ENCODE measurements at places on chromosomes 6 and 20. TPM values are rescaled to one million over a fixed set of nuclear protein-coding genes. Genes with fewer than 3 reads are reported as not detected.
A peak's percentile ranks its signal among the peaks of the same experiment; 100 is the strongest.

GRCh38 chr6:16412982-16413381 is 174.6 kb downstream of the GMPR start:
- no peak for DNase-seq

DNA sequence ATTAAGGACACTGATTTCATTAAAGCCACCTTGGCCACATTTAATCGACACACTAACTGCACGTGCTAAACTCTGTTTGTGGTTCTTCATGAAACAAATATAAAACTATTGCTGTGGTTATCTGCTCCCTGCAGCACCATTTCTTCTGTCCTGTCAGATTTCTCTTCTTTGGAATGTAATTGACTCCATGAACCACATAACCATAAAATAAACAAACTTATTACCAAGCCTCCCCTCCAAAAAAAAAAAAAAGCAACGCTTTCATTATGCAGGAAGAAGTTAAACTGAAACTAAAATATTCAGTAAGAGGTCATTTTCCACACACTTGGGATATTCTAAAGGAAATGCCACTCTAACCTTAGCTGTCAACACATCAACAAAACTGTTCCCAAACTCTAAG is 319.1 kb upstream of the NT5E start:
- DNase-seq, result no peak

- DNase-seq, result no peak
These were observed 348.0 kb downstream of the HDGFL1 start for GRCh38 chr6:22917344-22917743.

Gene CLIC5
- total RNA-seq, result 27.6 TPM

DNA sequence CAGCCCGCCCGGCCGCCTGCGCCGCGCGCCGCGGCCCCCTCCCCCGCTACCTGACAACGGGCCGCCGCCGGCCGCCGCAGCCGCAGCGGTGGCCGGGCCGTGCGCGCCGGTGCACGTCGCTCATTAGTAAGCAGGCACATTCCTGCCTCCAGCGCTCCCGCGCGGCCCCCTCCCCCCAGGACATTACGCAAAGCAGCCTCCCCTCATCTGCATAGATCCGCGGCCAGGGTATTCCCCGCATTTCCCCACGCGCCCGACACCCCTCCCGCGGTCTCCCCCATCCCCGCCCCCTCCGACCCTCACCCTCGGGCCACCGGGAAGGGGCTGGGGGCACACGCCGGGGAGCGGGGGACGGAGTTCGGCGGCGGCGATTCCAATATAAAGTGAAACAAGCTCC is at the start of gene HIVEP2:
Gene HIVEP2, minus strand, starts transcription at position 128 of the 397 bp plus-strand sequence. CDS start 170,438 bp downstream, outside the sequence.
- peak; percentile 85 for DNase-seq

Gene MUC21
- 7.1 TPM for total RNA-seq

DNA sequence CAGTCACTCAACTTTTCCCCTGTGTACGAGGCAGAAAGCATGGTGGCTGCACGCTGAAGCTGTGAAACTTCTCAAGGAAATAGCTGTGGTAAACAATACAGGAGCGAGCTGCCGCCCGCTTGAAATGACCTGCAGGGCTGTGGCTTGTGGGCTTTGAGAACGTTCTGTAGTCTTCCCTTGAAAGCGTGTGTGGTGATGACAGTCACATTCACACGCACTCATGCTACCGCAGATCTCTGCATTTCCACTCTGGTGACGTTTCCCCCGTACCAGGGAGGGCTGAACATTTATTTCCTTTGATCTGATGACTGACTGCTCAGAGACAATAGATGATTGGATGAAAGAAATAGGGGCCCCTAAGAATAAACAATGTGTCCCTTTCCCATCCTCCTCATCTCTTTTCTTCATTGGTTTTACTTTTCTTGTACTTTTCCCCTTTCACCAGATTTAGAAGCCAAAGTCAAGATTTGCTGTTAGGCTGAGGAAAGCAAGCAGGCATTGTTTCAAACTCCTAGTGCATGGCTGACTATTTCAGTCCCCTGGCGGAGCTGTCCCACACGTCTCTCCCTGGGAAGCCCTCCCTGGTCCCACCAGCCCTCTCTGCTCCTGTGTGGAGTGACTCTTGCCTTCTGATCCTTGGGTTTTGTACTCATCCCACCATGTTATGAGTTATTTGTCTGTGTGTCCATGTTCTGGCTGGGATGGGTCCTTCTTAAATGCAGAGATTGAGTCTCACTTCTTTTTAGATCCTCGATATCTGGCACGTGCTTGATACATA is 3.9 kb downstream of the SYTL3 start:
- peak; percentile 75 for DNase-seq

Gene PREX1
- total RNA-seq, result 29.8 TPM

DNA sequence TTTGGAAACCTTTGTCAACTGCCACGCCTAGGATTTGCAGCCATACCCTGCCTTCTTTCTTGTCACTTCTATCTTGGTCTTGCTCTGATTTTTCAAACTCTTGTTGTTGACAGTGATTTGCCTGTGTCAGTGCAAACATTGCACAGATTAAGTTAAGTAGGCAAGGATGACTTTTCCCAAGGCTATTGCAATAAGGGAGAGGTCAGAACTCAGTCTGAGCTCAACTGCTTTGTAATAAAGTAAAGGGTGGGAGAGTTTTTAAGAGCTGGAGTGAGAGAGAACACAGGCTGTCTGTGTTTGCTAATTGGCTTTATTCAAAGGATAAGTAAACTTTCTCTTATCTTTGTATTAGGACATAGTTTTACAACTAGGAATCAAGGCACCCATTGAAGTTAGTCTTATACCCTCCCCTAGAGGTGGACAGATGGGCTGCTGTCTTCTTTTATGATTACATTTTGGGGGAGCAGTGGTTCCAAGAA is 448.6 kb downstream of the PHF3 start:
- DNase-seq, result no peak

Gene MYCT1
- 6.8 TPM for total RNA-seq

DNA sequence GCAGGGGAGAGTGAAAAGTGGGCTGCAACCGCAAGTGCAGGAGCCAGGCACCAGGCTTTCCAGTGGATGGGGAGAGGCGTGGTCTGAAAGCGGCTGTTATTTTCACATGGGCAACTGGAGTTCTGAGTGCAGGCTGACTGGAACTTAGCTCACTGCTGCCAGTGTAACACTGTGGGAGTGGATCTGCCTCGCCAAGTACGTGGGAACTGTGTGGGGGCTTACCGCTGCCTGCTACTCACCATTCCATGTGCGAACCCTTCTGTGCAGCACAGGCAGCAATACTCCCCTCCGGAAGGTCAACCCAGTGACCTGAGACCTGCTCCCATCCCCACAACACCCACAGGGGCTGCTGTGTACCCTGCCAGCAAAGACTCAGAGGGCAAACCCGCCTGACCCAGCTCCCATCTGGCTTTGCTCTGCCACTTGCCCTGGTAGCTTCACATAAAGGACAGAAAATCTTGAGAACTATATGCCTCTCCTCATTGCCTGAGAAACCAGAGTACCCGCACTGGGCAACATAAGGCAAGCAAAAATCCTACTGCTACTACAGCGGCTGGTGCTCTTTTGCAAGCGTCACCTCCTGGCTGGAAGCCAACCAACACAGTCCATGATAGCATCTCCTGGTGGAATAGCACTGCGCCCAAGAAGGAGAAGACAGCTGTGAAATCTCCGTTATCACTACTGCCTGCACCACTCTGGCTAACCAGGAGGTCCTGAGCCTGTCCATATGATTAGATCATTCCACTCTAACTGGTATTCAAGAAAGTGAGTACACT is 54.4 kb upstream of the SIRPG start:
- no peak for DNase-seq

- peak; percentile 91 for DNase-seq
These were observed 5.3 kb upstream of the HSPA1B start for GRCh38 chr6:31822036-31822821.

- peak; percentile 50 for DNase-seq
These were observed 1.6 kb downstream of the DSP start for GRCh38 chr6:7542874-7543624.

DNA sequence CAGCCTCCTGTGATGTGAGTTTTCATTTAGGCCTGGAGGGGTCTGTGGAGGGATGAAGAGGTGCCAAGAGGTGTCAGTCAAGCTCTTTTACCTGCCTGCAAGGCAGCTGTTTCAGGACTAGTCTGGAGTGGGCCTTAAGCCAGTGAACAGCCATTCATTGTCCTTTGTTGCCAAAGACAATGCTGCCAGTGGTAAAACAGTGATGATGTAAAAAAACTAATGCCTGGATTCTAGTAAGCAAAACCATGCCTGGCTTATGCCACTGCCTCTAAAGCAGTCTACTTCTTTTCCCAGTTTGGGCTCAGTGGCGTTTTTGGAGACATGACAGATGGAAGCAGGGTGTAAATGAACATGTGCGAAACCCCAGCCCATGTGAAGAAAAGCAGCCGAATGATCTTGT is 93.5 kb upstream of the KCNK16 start:
- DNase-seq, result no peak

Gene GMPR
- total RNA-seq, result 10.4 TPM

Measured in mucosa of gallbladder (tissue), 1 donor.